ENCODE measurements at places on chromosomes 6 and 20. TPM values are rescaled to one million over a fixed set of nuclear protein-coding genes. Genes with fewer than 3 reads are reported as not detected.

GRCh38 chr6:151716526-151716932 lies 91.0 kb upstream of the ESR1 start:
- no peaks in the 10 kb centered on the region for H3K4me1 ChIP-seq
- no peak overlapping the region for H3K27ac ChIP-seq
- no peaks in the 10 kb centered on the region for H3K27me3 ChIP-seq
- no peaks in the 10 kb centered on the region for H3K36me3 ChIP-seq
- H3K4me3 ChIP-seq: no peak overlapping the region

GRCh38 chr6:131678442-131678841 lies 22.8 kb downstream of the OR2A4 start:
- no peak overlapping the region for H3K27ac ChIP-seq
- DNase-seq: no peak
- H3K4me1 ChIP-seq: no peaks in the 10 kb centered on the region
- no peaks in the 10 kb centered on the region for H3K36me3 ChIP-seq

DNA sequence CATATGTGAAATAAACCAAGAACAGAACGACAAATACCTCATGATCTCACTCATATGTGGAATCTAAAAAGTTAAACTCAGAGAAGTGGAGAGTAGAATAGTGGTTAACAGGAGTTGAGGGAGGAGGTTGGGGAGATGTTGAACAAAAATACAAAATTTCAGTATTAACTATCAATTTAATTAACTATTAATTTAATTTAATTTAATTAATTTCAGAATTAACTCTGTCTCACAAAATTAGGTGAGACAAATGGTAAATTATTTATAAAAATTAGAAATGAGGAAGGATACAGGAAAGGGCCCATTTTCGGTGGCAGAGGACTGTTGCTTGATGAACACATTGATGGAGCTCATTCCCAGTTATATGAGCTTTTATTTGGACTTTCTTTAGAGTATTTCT lies 166.0 kb upstream of the FAM83B start:
- DNase-seq: no peak
- H3K27ac ChIP-seq: no peak overlapping the region
- no peaks in the 10 kb centered on the region for H3K4me1 ChIP-seq
- H3K27me3 ChIP-seq: no peaks in the 10 kb centered on the region
- no peaks in the 10 kb centered on the region for H3K36me3 ChIP-seq

- no peak overlapping the region for H3K27ac ChIP-seq
- H3K36me3 ChIP-seq: no peaks in the 10 kb centered on the region
- no peaks in the 10 kb centered on the region for H3K27me3 ChIP-seq
- no peak for DNase-seq
- H3K4me3 ChIP-seq: no peak overlapping the region
- H3K4me1 ChIP-seq: peaks cover 5% of the 10 kb centered on the region
These were observed 26.2 kb upstream of the AFDN start for GRCh38 chr6:167800549-167800948.

GRCh38 chr6:167763056-167763944 lies 63.4 kb upstream of the AFDN start:
- no peaks in the 10 kb centered on the region for H3K27me3 ChIP-seq
- H3K4me3 ChIP-seq: no peak overlapping the region
- no peak for DNase-seq
- no peak overlapping the region for H3K27ac ChIP-seq
- no peaks in the 10 kb centered on the region for H3K36me3 ChIP-seq

DNA sequence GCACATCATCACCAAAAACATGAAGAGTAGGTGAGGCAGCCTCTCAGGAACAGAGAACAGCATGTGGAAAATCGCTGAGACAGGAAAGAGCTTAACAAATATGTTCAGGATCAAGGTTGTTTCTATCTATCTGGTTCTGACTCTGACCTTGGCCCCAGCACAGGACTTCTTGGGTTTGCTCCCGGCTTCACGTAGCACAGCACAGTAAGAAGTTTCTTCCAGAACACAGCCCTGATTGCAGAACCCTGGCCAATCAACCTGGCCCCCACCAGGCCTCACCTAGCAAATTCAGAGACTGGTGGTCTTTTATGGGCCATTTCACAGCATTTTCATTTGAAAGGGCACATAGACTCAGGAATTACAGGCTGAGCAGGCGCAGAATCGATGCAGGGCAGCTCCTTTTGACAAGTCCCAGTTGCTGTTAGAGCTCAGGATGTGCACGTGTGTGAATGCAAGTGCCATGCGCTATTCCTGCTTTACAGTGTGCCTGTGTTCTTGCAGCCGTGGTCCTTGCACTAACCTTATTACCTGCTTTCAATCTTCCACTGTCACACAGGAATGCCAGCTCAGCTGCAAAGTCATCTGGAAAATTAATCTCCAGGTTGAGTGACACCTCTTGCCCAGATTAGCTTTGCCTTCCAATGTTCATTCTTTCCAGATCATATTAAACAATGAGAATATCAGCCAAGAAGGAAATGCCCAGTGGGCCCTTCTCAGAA lies 100.5 kb upstream of the SLC2A12 start:
- H3K27me3 ChIP-seq: no peaks in the 10 kb centered on the region
- no peaks in the 10 kb centered on the region for H3K4me1 ChIP-seq
- no peak overlapping the region for H3K4me3 ChIP-seq
- DNase-seq: peak; percentile 46

GRCh38 chr20:63073738-63074065 lies 66.9 kb upstream of the BHLHE23 start:
- H3K36me3 ChIP-seq: no peaks in the 10 kb centered on the region
- no peak overlapping the region for H3K4me3 ChIP-seq
- H3K27me3 ChIP-seq: peaks cover 48% of the 10 kb centered on the region
- H3K4me1 ChIP-seq: no peaks in the 10 kb centered on the region
- DNase-seq: no peak

- H3K36me3 ChIP-seq: no peaks in the 10 kb centered on the region
- H3K4me3 ChIP-seq: no peak overlapping the region
- H3K27ac ChIP-seq: no peak overlapping the region
- H3K27me3 ChIP-seq: no peaks in the 10 kb centered on the region
These were observed 48.7 kb downstream of the NCOA7 start for GRCh38 chr6:125839471-125839870.

DNA sequence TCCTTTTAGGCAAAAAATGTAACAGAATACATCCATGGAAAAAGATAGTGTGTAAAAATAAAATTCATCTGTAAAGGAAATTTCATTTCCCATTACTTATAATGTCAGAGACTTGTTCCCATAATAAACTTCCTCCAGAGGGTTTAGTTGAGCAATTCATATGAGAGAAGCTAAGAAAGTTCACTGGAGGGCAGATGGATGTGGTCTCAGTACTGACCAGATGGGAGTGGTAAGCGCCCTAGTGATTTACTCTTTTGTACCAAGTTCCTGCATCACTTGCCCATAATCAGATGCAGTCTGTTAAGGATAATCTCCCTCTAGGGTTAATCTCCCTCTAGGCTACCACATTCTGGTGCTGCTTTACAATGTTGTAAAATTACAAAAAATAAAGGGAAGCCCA lies 61.7 kb downstream of the ESF1 start:
- no peak overlapping the region for H3K27ac ChIP-seq
- no peak for DNase-seq
- H3K27me3 ChIP-seq: no peaks in the 10 kb centered on the region
- H3K36me3 ChIP-seq: peaks cover 13% of the 10 kb centered on the region

GRCh38 chr6:25462235-25462897 lies 183.2 kb downstream of the CARMIL1 start:
- no peak overlapping the region for H3K4me3 ChIP-seq
- no peaks in the 10 kb centered on the region for H3K4me1 ChIP-seq
- no peaks in the 10 kb centered on the region for H3K27me3 ChIP-seq
- no peak for DNase-seq

DNA sequence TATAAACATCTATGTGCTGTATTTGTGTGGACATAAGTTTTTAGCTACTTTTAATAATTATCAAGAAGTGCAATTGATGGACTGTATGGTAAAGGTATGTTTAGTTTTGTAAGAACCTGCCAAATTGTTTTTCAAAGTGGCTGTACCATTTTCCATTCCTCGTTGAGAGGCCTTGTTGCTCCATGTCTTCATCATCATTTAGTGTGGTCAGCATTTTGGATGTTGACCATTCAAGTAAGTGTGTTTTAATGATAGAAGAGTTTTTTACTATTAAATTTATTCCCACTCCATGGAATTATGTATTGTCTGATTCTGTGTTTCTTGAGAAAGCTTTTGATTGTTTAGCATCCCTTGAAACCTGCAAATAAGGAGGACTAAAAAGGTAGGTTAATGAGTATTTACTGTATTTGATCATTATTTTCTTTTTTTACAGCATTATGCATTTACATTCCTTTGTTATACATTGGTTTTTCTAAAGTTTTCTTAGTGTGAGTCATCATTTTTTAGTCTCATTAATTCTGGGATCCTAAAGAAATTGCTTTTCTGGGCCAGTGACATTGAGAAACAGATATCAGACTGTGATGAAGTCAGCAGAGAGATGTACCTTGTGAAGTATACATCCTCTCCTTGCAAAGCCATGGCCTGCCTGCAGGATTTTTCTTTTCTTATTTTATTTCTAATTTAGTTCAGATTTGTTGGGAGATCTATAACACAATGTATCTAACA lies 312.8 kb upstream of the PTCHD4 start:
- peak; percentile 32 for DNase-seq
- H3K27me3 ChIP-seq: no peaks in the 10 kb centered on the region
- no peaks in the 10 kb centered on the region for H3K36me3 ChIP-seq
- H3K4me3 ChIP-seq: no peak overlapping the region
- no peak overlapping the region for H3K27ac ChIP-seq
- no peaks in the 10 kb centered on the region for H3K4me1 ChIP-seq

DNA sequence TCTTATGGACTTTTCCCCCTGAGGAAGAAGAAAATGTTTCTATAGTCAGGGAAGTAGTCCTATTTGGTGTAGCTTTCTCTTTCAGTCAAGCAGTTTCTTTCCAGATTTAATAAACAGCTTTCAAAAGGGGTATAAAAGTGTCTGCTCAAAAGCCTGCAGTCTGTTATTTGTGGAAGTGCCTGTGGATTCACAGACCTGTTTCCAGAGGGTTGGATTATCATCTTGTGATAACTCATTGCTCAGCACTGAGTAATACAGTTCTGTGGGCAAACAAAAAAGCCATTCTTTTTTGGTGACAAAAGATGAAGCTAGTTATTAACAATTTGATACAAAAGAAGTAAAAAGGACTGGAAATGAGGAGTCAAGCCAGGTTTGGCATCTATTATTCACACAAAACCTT lies 358.2 kb upstream of the ID4 start:
- H3K4me1 ChIP-seq: no peaks in the 10 kb centered on the region
- H3K4me3 ChIP-seq: no peak overlapping the region
- no peak for DNase-seq
- no peaks in the 10 kb centered on the region for H3K27me3 ChIP-seq
- H3K27ac ChIP-seq: no peak overlapping the region

GRCh38 chr20:34880215-34880850 lies 3.9 kb downstream of the ACSS2 start:
- H3K27ac ChIP-seq: no peak overlapping the region
- DNase-seq: no peak
- no peaks in the 10 kb centered on the region for H3K27me3 ChIP-seq
- peaks cover 20% of the 10 kb centered on the region for H3K36me3 ChIP-seq
- peaks cover 3% of the 10 kb centered on the region for H3K4me1 ChIP-seq

DNA sequence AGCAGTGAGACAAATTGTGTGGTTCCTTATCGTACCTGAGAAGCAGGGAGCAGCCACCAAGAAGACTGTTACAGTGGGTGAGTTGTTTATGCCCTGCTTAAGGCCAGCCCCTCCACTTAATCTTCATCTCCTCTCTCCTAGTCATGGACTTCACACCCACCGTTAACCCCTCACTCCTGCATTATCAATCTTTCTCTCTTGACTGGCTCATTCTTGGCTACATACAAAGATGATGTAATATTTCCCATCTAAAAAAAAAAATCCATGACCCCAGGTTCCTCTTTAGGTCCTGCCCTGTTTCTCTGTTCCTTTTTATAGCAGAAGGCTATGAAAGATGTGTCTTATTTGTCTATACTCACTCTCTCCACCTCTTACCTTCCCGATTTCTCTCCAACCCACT lies 72.4 kb downstream of the SHLD1 start:
- H3K27me3 ChIP-seq: no peaks in the 10 kb centered on the region
- H3K36me3 ChIP-seq: no peaks in the 10 kb centered on the region
- no peak for DNase-seq
- H3K4me3 ChIP-seq: no peak overlapping the region

- H3K27ac ChIP-seq: peak overlapping the region; percentile 98
- DNase-seq: peak; percentile 22
- peak overlapping the region; percentile 50 for H3K4me3 ChIP-seq
- peaks cover 5% of the 10 kb centered on the region for H3K36me3 ChIP-seq
- H3K4me1 ChIP-seq: peaks cover 22% of the 10 kb centered on the region
- no peaks in the 10 kb centered on the region for H3K27me3 ChIP-seq
These were observed 1.1 kb downstream of the BAG2 start for GRCh38 chr6:57173056-57173885.

DNA sequence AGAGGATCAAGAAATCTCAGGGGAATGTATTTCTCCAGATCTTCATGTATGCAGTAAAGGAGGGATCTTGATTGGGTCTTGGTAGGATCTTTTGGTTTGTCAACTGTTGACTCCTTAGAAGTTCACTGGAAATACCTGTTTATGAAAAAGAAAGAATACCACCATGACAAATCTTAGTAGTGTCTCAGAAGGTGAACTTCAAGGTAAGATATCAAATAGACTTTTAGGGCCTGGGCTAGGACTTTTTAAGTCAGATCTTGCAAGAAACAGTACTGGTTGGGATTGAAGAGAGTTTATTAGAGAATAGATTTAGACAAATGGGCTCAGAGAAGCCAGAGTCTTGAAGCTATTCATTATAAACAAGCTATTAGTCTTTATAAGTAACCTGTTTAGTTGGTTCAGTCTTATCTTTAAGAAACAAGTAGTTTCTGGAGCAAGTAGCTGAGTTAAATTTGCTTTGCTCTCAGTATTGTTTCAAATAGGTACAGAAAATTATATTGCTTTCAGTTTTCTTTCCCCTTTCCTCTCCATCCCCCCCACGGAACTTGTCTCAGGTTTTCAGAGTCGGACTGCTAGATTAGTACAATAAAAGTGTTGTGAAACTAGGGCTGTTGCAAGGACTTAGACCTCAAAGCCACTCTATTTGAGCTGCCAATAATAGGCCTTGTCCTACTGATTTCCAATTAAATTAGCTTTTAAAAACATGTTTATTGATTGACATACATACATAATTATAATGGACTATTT lies 529.1 kb upstream of the CITED2 start:
- no peak overlapping the region for H3K27ac ChIP-seq
- H3K36me3 ChIP-seq: no peaks in the 10 kb centered on the region
- no peaks in the 10 kb centered on the region for H3K27me3 ChIP-seq
- no peak for DNase-seq

- no peak overlapping the region for H3K27ac ChIP-seq
- H3K4me1 ChIP-seq: no peaks in the 10 kb centered on the region
- H3K4me3 ChIP-seq: no peak overlapping the region
- DNase-seq: no peak
- no peaks in the 10 kb centered on the region for H3K36me3 ChIP-seq
These were observed 10.7 kb upstream of the ULBP3 start for GRCh38 chr6:150079604-150080003.

- H3K27ac ChIP-seq: no peak overlapping the region
- DNase-seq: no peak
- no peaks in the 10 kb centered on the region for H3K4me1 ChIP-seq
- no peaks in the 10 kb centered on the region for H3K27me3 ChIP-seq
- no peak overlapping the region for H3K4me3 ChIP-seq
These were observed 167.5 kb downstream of the SOD2 start for GRCh38 chr6:159525445-159526025.

- H3K36me3 ChIP-seq: no peaks in the 10 kb centered on the region
- no peak for DNase-seq
- no peaks in the 10 kb centered on the region for H3K4me1 ChIP-seq
- no peak overlapping the region for H3K4me3 ChIP-seq
These were observed 220.2 kb downstream of the UST start for GRCh38 chr6:148967011-148967520.

Gene LY86
- total RNA-seq: not detected

Gene LRRC1
- total RNA-seq: 9.1 TPM

Gene SLC22A2
- 0.18 TPM for total RNA-seq

Gene SUMO4
- 3.3 TPM for total RNA-seq

Gene VWA7
- 24.7 TPM for total RNA-seq

Gene PGC
- not detected for total RNA-seq

Gene PNPLA1
- not detected for total RNA-seq

Gene KCNQ2
- 13.7 TPM for total RNA-seq

Gene C20orf144
- not detected for total RNA-seq

All from cardiac muscle cell (in vitro differentiated cells and primary cell).